Stimulated activated CD4-positive, alpha-beta T cell treated with anti-CD3 and anti-CD28 coated beads, TNF-alpha, amount 100 ng/mL, for 1 hour (primary cell): ENCODE measurements at places on chromosomes 3 and 15.

DNA sequence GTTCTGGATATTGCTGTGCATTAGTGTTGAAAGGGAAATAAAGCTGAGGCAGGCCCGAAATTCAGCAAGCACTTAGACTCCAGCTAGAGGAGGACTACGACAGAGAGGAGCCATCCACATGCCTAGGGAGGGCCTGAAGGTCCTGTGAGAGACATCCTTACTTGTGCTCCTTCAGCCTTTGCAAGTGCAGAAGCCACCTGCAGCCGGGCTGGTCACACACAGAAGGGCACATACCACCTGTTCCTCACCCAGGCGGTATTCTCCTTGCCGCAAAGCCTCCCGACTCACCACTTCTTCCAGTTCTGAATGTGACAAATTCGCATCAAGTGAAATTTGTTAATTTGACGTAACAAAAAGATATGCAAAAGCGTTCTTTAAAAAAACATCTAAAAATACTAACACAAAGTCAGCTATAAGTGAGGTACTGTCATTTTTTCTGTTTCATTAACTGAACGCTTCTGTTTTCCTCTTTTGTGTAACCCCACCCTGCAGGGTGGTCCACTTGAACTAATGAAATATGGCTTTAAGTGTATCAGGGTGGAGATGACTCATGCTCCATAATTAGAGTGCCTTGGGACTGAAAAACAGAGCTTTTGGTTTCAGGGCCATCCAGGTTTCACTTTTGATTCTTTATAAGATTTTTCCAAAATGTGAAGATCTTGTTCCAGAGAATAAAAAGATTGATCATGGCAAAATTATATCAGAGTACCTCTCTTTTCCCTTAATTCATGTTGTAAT is 467.9 kb upstream of the ATP11B start:
- DNase-seq = no peak

DNA sequence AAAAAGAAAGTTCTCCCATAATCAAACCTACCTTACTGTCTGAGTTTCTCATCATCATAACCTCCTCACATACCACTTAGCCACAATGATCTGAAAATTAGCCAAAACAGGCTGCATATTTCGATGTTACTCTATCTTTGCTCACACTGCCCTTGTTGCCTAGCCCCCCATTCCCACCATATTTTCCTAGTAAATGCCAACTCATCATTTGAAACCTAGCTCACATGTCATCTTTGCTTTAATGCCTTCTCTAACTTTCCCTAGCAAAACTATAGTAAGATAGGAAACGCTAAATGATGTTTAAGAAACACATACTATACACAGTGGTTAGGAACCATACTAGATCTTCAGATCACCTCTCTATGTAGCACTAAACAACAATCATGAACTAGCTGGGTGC is 64.9 kb downstream of the INO80 start:
- DNase-seq = no peak

- no peak for DNase-seq
Measured at GRCh38 chr3:50830451-50830850, 155.7 kb downstream of the DOCK3 start.

- DNase-seq = no peak
Measured at GRCh38 chr3:161602475-161602874, 105.9 kb downstream of the OTOL1 start.

DNA sequence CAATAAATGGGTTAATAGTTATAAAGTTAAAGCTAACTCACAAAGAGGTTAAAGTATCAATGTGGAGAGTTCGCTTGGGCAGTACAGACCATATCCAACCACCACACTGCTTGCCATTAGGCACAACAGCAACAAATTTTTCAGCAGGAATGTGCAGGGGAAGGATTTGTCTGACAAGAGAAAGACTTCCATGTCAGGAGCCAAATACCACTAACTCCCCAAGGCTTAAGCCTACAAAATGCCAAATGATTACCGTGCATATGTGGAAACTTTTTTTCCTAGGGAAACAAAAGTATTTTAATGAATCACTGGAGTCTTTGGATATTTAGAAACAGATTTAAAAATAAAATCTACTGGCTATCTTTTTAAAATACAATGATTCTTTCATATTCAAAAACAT is 8.1 kb downstream of the VGLL3 start:
- no peak for DNase-seq
